Activated CD8-positive, alpha-beta memory T cell treated with anti-CD3 and anti-CD28 coated beads for 24 hours (primary cell): ENCODE measurements at places on chromosomes 6 and 20.

DNA sequence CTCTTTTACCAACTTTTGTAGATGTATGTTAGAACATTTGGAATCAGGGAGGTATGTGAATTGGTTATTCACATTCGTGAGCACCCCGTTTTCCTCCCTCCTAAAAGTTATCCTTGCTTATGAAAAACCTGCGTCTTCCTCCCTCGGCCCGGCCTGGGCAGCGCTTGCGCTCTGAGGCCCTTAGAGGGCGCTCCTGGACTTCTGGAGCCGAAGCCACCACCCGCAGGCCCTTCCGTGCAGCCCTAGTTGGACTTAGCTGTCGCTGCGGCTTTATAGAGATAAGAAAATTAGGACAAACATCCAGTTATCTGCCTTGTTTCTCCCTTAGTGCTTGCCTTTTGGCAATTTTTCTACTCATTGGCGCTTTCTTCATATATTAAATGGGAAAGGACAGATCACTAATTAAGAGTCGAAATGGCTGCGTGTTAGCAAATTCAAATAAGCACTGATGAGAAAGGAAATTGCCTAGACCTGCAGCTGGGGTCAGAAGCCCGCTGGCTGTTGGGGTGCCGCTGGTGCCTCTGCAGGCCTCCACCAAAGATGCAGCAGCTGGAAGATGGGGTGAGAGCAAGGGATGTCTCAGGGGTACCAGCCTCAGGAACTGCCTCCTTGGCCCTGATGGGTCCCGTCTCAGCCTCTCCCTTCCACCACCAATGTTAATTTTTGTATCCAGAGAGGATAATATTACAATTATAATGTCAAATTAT lies 5.2 kb downstream of the FNDC1 start:
- peak; percentile 87 for DNase-seq

GRCh38 chr6:167546611-167547327 lies 221.9 kb downstream of the TTLL2 start:
- DNase-seq = no peak

DNA sequence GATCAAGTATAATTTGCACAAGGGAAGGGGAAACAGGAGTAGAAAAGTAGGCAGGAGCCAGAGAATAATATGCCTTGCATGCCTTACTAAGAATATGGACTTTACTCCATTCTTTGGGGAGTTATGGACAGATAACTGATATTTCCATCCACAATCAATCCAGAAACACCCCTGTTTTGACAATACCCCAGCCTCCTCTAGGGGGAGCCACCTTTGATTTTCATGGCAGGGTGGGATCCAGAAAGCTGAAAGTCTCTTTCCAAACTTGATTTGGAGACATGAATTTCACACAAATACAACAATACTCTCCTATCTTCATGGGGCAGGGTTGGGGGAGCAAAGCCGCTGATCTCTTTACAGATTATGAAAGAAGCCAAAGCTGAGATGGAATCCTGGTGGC lies 404.1 kb downstream of the FOXA2 start:
- DNase-seq = no peak

DNA sequence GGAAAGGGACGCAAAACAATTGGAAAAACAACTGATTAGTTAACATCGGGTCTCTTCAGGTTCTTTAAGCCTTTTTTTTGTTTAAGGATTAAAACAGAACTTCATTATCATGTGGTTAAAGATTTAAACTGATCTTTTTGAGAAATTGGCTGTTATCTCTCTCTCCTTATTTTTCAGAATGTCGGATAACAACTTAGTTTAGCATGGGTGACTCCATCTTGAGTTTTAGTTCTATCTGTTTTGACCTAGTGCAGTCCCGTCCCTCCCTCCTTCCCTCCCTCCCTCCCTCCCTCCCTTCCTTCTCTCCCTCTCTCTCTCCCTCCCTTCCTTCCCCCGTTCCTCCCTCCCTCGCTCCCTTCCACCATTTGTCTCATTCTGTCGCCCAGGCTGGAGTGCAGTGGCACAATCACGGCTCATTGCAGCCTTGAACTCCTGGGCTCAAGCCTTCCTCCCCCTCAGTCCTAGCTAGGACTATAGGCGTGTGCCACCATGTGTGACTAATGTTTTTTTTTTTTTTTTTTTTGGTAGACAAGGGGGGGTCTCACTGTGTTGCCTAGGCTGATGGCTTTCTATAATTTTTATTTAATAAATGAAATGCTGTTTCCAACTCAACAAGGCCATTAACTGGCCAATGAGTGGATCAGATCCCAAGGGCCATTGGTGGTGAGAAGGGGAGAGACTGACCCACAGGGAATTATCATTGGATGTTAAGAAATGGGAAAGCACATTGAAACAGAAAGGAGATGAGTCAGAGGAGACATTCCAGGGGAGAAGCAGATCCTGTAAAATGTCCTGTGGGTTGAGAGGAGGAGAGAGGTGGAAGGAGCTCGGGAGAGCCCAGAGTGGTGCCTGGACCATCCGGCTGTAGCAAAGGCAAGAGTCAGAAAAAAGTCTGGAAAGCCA lies 13.6 kb downstream of the BAK1 start:
- no peak for DNase-seq

DNA sequence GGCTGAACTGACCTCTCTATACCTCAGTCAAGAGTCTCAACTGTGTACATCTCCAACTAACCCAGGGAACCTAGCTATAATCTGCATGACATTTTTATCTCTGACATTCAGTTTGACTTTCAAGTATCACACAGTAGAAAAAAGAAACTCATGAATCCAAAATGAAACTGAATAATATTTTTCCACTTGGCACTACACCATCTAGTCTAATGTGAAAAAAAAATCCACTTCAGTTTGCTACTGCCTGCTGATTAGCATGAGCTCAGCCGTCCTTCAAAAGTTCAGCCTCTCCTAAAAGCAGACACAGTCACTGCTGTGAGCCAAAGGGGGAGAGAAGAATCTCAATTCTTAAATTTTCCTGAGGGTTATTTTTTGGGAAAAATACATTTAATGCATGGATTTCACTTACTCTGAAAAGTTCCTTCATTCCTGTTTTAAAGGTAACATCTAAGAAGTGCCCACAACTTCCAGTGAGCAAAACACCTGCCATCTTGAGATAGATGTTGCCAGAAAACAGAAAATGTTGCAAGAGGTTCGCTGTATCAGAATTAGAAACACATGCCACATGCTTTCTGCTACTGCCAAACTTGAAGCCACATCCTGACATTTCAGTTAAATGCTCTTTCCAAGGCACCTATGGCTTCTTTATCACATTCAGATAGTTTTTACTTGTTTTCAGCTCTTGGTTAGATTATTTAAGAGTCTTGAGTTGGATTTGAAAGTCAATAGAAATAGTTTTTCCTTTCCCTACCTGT lies 95.4 kb downstream of the MKKS start:
- DNase-seq = no peak

DNA sequence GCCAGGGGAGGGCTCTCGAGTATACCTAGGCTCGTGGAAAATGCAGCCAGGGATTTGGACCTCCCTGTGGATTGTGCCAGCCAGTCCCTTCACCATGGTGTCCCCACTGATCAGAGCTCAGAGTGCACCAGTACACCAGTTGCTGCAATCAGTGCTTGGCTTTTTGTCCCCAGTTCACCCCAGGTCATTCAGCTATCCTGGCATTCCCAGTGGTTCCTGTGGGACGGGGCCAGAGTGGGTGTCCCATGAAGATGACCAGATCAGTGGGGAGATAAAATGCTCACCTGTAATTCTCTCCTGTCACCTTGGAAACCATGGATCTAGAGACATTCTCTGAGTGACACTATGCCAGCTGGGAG lies 23.8 kb downstream of the MAS1 start:
- DNase-seq = no peak

GRCh38 chr6:32069878-32070515 lies 31.8 kb downstream of the CYP21A2 start:
- DNase-seq = no peak

- no peak for DNase-seq
Observed at GRCh38 chr20:60294632-60295031, 336.4 kb downstream of the CDH26 start.

GRCh38 chr6:31922942-31923341 lies 4.6 kb upstream of the C2 start:
- DNase-seq = no peak

- DNase-seq = no peak
Observed at GRCh38 chr6:255751-256083, 36.6 kb upstream of the DUSP22 start.

DNA sequence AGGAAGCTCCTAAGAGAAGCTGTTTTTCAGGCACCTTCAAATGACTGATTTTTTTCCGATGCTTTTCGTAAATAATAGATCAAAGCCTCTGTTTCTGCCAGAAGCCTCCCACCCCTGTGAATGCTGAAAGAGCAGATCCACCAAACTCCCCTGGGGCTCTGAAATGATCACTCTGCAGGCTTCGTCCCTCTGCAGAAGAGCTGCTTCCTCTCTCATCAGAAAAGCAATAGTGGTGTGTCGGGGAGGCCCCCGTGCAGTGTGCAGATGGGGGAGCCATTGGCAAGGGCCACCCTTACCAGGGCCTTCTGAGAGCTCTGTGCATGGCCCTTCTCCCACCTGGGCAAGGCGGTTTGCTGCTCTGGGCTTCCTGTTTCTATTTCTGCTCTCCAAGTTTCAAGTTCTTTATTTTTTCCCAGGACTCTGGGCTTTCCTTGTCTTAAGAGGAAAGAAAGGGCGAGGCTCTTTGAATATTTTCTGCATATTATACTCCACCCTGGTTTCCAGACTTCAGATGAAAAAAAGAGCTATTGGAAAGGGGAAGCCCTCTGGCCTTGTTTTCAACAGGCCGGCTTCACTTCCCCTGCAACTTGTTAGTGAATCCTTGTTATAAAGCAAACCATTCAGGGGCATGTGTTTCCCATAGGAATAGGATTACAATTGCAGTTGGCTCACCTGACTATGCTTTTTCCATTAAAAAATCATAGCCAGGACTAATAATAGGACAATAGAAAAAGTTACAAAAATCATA lies 155.2 kb downstream of the TTLL2 start:
- no peak for DNase-seq

GRCh38 chr6:106787327-106788196 lies 158.2 kb downstream of the QRSL1 start:
- DNase-seq = no peak

GRCh38 chr6:137162692-137163306 lies 10.6 kb downstream of the IL22RA2 start:
- DNase-seq = no peak

GRCh38 chr20:47612670-47613069 lies 111.0 kb downstream of the NCOA3 start:
- no peak for DNase-seq

- DNase-seq = no peak
Observed at GRCh38 chr6:6927521-6928361, 180.0 kb upstream of the RREB1 start.

DNA sequence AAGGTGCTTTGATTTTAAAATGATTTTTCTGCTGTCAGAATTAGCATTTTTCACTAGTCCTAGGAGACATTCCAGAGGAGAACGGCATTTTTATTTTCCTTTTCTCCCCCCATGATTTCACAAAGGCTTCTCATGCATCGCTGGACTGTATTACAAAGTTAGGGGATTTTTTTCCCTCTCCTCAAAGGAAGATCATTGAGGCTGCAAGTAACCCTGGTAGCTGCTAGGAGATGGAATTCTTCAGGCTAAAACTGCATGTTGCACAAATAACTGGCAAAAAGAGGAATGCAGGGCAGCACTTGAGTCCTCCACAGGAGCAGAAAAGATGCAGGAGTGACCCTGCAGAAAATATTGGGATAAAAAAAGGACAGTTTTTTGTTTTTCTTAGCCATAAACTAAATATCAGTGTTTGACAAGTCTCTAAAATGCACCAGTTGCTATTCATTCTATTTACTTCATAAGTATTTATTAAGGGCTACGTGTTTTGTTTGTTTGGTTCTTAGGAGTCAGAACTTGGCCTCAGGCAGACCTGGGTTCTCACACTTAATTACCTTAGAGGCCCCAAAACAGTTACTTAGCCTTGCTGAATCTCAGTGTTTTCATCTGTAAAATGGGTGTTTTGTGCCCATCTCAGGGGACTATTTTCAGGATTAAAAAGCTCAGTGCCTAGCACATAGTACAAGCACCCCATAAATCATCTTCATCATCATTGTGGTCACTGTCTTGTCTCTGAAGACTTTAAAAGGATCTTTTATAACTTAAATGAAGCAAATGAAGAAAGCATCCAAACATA lies 144.5 kb upstream of the ID4 start:
- no peak for DNase-seq
